ENCODE measurements at places on chromosomes 2 and 18.

DNA sequence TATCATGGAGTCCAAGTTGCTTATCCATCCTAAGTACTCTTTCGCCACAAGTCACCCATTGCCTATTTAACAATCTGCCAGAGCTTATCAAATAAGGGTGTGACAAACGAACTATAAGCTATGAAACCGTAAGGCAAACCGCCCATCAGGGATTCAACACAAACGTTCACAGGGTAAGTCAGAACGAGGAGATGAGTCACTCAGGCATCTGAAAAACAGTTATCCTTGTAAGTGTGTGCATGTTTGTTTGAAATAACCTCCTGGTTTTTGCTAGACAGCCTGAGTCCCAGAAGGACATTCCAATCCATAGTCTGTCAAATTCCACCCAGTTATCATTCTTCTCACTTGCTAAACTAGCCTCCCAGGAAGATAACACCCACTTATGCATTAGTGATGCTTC is 299.1 kb downstream of the PAX3 start:
- peak; percentile 79 for DNase-seq

DNA sequence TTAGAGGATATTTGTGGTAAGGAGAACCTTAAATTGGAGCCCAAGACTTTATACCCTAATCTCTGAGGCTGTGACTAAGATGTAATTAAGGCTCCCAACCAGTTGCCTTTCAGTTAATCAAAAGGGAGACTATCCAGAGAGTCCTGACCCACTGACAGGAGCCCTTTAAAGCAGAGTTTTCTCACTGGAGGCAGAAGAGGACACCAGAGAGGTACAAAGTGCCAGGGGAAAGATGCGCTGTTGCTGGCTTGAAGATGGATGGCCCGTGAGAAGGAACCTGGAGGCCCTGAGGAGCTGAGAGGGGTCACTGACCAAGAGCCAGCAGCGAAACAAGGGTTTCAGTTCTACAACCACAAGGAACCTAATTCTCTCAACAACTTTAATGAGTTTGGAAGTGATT is 137.3 kb downstream of the TMEM131 start:
- DNase-seq: no peak

GRCh38 chr2:13227578-13227977 is 510.8 kb downstream of the TRIB2 start:
- no peak for DNase-seq

DNA sequence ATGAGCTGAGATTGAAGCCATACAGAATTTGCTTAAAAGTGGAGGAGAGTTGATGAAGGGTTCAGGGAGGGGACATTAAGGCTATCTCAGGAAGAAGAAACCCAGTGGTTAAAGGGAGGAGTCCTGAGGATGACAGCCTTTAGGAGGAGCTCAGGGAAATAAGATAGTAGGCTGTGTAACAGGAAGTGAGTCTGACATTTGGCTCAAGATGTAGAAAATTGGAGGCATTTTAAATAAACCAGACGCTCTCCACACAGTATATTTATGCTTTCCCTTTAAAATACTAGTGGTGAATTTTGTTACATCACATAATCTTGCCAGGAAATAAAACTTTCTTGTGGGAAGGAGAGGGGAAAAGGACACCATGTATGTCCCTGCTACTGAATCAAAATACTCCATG is 11.6 kb downstream of the KCNH7 start:
- DNase-seq: no peak

DNA sequence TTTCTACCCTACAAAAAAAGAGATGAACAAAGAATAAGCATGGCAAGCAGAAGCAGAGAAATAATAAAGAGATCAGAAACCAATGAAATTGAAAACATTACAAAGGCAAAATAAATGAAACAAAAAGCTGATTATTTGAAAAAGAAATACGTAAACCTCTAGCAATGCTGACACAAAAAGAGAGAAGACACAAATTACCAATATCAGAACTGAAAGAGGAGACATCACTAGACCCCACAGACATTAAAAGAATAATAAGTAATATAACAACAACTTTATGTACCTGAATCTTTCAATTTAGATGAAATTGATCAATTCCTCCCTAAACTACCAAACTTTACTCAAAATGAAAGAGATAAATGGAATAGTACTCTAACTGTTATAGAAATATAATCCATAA is 75.9 kb downstream of the TMEM163 start:
- DNase-seq: no peak

GRCh38 chr2:84846041-84846663 is 34.7 kb downstream of the TRABD2A start:
- peak; percentile 38 for DNase-seq

GRCh38 chr18:22983175-22983574 is 50.0 kb downstream of the RBBP8 start:
- peak; percentile 11 for DNase-seq

DNA sequence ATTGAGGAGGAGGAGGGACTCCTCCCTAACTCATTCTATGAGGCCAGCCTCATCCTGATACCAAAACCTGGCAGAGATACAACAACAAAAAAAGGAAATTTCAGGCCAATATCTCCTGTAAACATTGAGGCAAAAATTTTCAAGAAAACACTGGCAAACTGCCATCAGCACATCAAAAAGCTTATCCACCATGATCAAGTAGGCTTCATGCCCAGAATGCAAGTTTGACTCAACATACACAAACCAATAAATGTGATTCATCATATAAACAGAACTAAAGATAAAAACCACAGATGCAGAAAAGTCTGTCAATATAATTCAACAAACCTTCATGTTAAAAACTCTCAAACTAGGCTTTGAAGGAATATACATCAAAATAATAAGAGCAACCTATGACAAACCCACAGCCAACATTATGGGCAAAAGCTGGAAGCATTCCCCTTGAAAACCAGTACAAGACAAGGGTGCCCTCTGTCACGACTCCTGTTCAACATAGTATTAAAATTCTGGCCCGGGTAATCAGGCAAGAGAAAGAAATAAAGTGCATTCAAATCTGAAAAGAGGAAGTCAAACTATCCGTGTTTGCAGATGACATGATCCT is 1014.3 kb downstream of the CBLN2 start:
- peak; percentile 62 for DNase-seq

- DNase-seq: no peak
Observed at GRCh38 chr18:67092141-67092540, 424.4 kb downstream of the DSEL start.

DNA sequence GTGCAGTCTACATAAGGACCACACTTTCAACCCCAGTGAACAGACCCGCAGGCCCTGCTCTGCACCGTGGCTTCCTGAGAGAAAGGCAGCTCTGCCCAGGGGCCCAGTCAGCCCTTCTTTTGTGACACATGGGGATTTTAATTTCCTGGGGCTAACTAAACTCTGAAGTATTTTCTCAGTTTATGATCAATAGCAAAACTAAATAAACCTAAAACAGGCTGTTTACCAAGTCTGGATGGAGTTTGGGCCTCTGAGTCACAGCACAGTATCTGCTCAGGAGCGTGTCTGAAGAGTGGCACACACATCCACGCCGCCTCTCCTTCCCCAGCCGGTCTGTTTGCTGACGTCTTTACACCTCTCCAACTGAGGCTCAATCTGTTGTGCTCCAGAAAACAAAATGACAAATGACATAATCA is 72.3 kb downstream of the LDLRAD4 start:
- no peak for DNase-seq

GRCh38 chr2:16394072-16394985 is 271.3 kb downstream of the CYRIA start:
- no peak for DNase-seq

- no peak for DNase-seq
Observed at GRCh38 chr2:72134408-72134996, 13.2 kb downstream of the CYP26B1 start.

- DNase-seq: no peak
Observed at GRCh38 chr2:101696272-101697123, 1.0 kb upstream of the MAP4K4 start.

GRCh38 chr2:127404466-127405254 is 13.6 kb upstream of the PROC start:
- DNase-seq: no peak

DNA sequence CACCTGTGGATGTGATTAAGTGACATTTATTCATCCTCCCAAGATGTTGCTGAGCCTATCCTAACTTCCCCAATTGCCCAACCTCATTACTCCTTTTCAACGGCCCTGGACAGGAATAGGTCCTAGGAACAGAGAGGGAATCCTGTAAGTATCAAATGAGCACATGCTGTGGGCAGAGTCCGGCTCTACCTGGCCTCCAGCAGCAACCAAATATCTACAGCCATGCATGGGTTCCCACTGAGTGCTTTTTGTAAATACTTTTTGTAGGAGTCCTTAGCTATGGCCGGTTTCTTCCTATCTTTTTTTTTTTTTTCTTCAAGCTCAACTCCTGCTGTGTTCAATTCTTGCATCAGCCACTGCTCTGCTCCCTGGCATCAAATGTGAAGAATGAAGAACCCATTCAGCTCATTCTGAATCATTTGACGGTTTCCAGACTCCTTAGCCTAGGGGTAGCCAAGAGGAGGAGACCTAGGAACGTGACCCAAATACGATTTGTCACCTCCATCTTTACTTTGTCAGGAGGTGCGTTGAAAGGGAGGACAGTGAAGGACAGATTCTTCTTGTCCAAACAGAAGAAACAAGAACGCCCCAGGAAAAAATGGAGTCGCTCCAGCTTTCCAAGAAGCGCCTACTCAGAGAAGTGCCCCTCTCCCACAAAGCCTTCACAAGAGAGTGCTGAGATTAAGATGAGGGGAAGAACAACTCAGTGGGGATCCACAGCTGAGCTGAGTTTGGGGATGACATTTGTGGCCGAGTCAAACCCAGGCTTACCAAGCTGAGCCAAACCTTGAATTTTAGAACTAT is 46.7 kb upstream of the LCLAT1 start:
- DNase-seq: no peak

GRCh38 chr2:108620656-108621055 is 86.4 kb downstream of the LIMS1 start:
- no peak for DNase-seq

GRCh38 chr18:7766817-7767216 is 199.7 kb downstream of the PTPRM start:
- no peak for DNase-seq

DNA sequence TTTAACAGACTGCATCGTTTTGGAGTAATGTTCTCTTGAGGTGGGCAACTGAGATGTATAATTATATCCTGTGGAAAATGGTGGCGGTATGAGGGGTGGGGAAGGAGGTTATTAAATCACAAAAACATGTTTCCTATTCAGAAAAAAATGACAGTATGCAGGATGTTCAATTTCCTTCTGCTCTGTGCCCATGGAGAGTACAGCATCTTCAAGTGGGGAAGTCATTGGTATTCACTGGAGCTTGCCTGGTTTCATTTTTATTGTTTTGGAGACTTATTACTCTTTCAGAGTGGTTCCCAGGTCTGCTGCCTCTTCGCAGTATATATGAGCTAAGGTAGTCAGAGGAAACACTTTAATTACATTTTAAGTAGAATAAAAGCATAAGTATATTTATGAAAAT is 318.8 kb upstream of the RAB12 start:
- DNase-seq: no peak

DNA sequence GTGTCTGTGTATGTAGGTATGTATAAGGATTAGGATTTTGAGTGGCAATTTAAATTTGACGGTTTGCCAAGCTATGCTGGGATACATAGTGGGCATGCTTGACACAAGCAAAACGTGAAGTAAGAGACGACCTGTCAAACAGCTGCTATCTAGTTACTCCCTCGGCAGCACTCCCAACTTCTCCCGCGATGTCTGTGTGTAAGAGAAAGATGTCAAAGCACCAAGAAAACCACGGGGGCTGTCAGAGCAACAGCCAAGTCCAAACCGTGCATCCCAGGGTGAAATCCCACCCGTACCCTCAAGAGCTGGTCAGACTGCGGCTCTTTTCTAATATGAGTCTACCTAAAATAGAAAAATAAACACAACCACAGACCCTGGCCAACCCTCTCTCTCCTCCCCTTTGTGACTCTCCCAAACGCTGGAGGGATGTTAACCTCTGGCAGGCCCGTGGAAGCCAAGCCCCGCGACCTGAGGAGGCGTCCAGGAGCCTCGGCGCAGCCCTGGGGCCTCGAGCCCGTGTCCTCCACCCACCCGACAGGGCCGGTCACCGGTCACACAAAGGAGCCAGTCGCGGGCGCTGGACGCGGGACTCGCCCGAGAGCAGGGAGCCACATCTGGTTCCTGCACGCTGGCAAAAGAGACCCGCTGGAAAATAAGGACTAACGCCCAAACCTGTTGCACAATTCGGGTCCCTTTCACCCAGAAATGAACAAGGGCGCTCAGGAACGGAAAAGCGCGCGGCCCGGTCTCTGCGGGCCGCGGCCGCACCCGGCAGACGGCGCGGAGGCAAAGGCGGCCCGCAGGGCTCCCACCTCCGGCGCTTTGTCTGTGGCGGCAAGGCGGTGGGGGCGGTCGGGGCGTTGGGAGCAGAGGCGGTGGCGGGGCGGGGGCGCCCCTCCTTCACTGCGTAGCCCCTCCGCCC is 925 bp downstream of the SESTD1 start:
- no peak for DNase-seq

- peak; percentile 54 for DNase-seq
Observed at GRCh38 chr2:9191041-9191481, 15.6 kb upstream of the ASAP2 start.

DNA sequence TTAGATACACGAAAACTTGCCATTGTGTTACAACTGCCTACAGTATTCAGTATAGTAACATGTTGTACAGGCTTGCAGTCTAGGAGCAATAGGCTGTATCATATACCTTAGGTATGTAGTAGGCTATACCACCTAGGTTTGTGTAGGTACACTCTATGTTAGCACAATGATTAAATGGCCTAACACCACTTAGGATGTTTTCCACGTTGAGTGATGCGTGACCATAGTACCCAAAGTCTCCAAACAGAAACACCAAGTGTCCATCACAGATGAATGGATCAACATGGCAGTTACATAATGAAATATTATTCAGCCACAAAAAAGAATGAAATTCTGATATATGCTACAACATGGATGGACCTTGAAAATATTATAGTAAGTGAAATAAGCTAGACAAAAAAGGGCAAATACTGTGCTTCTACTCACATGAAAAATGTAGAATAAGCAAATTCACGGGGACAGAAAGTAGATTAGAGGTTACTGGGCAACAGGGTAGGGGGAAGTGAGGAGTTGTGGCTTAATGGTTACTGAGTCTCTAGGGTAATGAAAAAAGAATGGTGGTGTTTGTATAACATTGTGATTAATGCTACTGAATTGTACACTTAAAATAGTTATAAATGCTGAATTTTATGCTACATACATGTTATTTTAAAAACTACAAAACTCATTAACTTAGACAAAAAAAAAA is 62.6 kb downstream of the TMEM131 start:
- DNase-seq: no peak

DNA sequence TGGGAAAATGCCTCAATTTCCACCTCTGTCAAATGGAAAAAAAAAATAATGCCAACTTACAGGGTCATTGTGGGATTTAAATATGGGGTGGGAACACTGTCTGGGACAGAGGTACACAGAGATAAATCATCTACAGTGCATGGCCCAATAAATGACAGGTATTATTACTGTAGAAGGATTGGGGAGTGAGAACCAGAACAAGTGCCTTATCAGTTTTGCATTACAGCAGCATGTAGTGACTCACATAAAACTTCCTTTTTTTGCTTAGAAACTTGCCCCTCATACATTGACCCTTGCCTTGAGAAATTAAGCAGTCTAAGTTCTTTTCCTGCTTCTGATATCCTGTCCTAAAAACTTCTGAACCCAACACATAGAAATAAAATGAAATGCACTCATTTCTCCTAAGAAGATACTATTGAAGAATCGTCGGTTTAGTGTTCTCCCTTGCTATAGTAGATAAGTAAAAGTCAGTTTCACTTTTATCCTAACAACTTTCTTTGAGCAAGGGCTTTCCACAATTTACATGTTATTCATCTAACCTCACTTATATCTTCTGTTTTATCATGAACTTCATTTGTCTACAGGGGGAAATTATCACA is 121.0 kb upstream of the HAAO start:
- DNase-seq: no peak
